Hematopoietic multipotent progenitor cell treated with erythropoietin and hydrocortisone succinate and interleukin-3 and kit ligand, for 6 days (in vitro differentiated cells): ENCODE measurements at places on chromosomes 2 and 18.

DNA sequence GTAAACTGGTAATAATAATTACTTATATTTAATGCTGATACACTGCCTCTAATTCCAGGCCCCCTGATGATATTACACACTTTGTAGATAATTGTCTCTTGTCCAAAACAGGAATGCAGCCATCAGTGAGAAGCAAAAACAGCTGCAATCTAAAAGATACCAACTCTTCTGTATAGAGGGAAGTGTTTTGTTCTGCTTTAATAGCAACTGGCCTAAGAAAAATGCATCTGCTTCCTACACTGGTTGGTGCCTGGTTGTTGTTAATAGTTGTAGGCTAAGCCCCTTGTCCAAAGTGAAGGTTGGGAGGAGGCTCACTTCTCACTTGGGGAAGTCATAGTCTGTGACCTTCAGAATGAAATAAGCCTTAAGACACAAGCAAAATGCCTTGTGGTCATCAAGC lies 332.0 kb downstream of the ZNF521 start:
- no peak for DNase-seq

DNA sequence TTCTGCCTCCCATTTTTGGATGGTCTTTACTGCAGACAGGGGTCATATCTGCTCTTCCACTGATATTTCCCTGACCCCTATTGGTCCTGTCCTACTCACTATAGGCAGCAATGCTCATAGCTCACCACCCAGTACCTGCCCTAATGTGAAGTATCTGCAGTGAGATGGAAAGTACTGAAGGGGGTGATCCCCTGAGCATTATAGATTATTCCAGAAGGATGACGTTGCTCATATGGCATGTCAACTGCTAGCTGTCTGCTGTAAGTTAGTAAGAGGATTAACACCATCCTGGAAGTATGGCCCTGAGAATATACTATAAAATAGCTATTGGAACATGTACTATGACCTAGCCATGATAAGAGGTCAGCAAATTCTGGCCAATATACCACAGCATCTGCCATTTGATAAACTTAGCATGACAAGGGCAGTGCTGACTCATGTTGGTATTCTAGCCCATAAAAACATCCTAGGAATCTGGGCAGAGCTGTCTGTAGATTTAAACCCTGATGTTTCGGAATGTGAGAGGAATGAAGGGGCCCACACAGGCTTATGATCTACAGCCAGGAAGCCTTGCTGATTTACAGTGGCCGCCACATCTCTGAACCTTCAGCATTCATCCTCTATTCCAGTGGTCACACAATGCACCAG lies 451.4 kb downstream of the TNS1 start:
- no peak for DNase-seq

- DNase-seq = no peak
Observed at GRCh38 chr2:15860760-15861159, 79.6 kb upstream of the MYCN start.

- no peak for DNase-seq
Observed at GRCh38 chr2:238818561-238818960, 29.3 kb upstream of the TWIST2 start.

- DNase-seq = no peak
Observed at GRCh38 chr2:239586651-239587310, 186.0 kb upstream of the HDAC4 start.

DNA sequence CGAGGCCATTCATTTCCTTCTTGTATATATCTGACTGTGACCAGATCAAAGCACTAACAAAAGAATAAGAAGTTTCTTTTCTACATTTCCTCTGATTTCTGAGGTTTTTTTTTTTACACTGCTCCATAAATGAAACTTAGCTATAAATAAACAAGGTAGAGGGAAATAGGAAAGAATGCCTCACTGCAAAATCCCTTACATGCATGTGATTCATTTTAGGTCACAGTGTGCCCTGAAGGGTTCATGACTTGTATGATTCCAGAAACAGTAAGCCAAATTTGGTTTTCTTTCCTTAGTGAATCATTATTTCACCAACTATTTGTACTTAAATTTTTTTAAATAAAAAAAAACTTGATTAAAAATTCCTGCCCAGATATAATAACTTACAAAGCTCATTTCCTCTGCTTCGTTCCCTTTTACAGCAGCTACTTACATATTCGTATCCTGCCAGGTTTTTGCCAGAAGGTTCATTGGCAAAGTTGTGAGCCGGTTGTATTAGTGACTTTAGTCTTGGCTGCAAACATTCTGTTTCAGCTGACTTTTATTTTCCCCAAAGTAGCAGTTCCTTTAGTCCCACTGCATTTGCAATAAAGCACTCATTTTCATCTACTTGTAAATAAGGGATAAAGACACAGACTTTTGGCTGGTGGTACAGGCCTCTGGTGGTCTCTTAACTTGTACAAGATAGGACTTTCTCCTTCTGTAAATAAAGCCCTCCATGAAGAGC lies 58.6 kb downstream of the LRP2 start:
- no peak for DNase-seq

- no peak for DNase-seq
Observed at GRCh38 chr2:27776097-27776496, 4.6 kb downstream of the MRPL33 start.

- DNase-seq = no peak
Observed at GRCh38 chr2:108564510-108564909, 30.2 kb downstream of the LIMS1 start.

- DNase-seq = no peak
Observed at GRCh38 chr2:216994353-216994854, 134.5 kb upstream of the TNP1 start.

GRCh38 chr2:24821433-24821891 lies 28.2 kb downstream of the CENPO start:
- DNase-seq = no peak

- DNase-seq = no peak
Observed at GRCh38 chr18:11676386-11676785, 12.7 kb upstream of the GNAL start.

DNA sequence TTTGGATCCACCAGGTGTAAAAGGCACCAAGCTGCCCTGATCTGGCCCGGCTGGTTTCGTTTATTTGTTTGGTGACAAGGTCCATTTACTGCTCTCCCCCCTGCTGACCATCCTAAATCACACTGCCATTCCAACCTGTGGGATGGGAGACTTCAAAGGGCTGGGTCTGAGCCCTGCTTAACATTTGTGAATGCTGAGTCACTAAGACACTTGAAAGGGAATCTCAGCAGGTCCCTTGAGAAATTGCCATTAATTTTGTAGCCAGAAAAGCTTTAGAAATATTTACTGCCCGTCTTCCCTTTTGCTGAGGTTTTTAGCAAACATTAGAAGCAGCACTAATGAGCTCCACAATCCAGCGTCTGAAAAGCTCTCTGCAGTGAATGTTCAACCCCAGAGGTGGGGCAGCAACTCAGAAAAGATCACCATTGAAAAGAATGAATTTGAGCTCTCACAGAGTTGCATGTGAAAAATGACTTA lies 133.8 kb downstream of the ARL4C start:
- no peak for DNase-seq

GRCh38 chr2:118222273-118222594 lies 134.0 kb downstream of the INSIG2 start:
- DNase-seq = no peak

GRCh38 chr2:5437375-5437774 lies 254.8 kb upstream of the SOX11 start:
- no peak for DNase-seq

GRCh38 chr2:134375935-134376334 lies 122.1 kb downstream of the MGAT5 start:
- DNase-seq = no peak

DNA sequence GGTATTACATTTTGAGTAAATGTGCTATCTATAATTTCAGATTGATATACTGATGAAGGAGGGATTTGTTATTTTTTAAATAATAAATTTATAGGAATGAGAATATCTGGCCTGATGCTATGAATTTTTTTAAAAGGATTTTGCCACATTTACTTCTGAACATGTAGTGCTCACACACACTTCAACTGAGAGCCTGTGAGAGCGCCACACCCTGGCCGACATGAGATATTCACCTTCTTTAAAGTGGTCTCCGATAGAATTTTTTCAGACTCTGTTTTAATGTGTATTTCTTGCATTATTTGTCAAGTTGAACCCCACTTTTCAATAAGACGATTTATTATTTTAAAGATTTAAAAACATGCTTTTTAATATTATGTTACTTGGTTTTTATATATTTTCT lies 813.3 kb downstream of the DCC start:
- DNase-seq = peak; percentile 5

DNA sequence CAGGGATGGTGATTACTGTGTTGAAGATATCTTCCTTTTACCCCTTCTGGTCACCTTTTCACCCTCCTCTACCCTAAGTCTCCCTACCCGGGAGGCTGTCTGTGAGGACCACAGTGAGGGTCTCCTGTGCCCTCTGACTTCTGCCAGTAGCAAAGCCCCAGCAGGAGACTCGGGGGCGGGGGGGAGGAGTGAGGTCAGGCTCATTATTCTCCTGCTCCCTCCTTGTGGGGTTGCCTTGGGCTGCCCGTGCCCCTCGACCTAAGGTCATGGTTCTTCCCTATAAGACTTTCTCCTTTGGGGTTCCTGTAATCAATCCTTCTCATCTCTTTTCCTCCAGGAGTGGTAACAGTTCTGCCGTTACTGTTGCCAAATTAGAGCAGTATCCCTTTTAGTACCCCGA lies 65.5 kb downstream of the GREB1L start:
- no peak for DNase-seq

DNA sequence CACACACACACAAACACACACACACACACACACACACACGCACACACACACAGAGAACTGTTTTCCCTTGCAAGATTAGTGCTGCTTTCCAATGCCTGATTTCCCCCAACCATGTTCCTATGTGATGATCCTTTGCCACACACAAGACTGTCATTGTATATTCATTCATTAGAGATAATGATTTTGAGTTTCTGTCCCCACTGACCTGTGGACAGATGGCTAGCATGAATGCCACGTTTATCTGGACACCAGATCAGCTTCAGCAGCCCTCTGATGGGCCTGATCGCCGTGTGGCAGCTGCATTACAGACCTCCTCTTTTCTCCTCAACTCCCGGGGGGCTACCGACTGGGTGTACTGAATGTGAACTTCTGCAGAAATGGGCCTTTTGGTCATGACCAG lies 353.0 kb downstream of the MYCN start:
- DNase-seq = no peak

DNA sequence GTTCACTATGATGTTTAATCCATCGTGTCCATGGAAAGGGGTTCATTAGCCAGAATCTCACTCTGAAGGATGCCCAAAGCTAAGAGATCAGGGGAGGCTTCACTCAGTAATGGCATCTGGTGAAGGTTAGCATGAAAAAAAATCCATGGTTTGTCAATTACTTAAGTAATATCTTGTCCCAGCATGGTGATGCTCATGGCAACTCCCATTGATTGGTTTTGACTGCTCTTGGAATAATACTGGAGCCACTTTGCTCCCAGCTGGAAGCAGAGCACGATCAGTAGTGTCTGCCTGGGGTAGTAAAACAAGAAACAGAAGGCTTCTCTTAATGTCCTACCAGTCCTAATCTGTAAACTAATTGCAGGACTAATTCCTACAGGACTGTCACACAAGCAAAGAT lies 799.4 kb downstream of the CNTNAP5 start:
- DNase-seq = no peak

GRCh38 chr2:107529146-107529545 lies 297.5 kb upstream of the RGPD4 start:
- DNase-seq = no peak

- DNase-seq = no peak
Observed at GRCh38 chr2:100409975-100410647, 7.4 kb downstream of the CHST10 start.

DNA sequence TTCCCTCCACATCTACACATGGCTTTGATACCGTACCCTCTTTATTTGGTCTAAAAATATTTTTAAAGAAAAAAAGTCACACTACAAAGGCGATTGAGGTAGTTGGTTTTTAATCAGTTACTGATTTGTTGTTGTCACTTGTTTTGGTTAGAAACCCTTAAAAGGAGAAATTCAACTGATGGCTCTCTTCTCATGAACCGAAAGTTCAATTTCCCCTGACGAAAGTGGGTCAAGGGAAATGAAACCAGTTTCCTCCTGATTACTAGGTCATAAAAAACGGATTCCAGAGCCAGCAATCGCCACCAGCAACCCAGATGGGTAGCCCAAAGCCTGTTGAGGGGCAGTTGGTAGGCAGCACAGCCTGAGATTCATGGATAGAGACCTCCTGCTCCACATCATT lies 63.2 kb downstream of the DLGAP1 start:
- no peak for DNase-seq

- peak; percentile 71 for DNase-seq
Observed at GRCh38 chr2:84022810-84023431, 436.2 kb downstream of the SUCLG1 start.

- no peak for DNase-seq
Observed at GRCh38 chr2:66897181-66897580, 462.3 kb downstream of the MEIS1 start.

DNA sequence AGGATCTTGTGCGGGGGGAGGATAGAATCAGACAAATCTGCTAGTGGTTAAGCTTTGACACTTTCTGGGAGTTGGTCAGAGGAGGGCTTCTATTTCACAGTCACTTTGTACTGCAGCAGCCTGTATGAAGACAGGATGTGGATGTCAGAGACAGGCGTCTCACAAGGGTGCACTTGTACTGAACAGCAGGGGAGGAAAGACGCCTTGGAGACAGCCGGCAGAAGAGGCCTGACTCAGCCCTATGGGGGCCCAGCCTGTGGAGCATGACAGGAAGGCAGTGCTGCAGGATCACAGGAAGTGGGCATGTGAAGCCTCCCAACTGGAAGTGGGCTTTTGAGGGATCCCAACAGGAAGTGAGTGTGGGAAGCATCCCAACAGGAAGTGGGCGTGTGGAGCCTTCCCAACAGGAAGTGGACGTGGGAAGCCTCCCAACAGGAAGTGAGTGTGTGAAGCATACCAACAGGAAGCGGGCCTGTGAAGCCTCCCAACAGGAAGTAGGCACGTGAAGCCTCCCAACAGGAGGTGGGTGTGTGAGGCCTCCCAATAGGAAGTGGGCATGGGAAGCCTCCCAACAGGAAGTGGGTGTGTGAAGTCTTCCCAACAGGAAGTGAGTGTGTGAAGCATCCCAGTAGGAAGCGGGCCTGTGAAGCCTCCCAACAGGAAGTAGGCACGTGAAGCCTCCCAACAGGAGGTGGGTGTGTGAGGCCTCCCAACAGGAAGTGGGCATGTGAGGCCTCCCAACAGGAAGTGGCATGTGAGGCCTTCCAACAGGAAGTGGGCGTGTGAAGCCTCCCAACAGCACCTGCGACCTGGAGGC lies 212.3 kb downstream of the SNTG2 start:
- no peak for DNase-seq

- DNase-seq = no peak
Observed at GRCh38 chr2:177076636-177077179, 135.9 kb upstream of the HNRNPA3 start.

GRCh38 chr2:98515250-98515991 lies 70.8 kb downstream of the INPP4A start:
- DNase-seq = peak; percentile 57

GRCh38 chr2:223837287-223838061 lies at the start of gene AP1S3:
AP1S3 (minus strand) TSS chr2:223837582; CDS start chr2:223837450, 132 bp downstream.
- peak; percentile 87 for DNase-seq

DNA sequence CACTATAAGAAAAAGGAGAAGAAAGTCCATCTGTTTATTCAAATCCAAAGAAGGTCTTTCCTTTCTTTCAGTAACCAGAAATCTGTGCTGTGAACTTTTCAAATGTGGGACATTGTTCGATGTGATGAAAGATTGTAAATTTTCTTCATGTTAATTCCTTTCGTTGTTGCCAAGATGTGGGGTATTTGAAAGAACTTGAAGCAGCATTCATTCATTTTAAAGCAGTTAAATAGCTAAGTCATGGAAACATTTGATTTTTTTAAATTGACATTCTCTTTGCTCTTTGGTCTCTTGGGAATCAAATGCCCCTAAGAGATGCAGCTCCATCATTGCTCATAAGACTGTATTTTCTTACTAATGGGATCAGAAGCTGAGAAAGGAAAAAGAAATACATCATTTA lies 93.7 kb upstream of the EHBP1 start:
- DNase-seq = no peak
